ENCODE measurements at places on chromosomes 6 and 20.

DNA sequence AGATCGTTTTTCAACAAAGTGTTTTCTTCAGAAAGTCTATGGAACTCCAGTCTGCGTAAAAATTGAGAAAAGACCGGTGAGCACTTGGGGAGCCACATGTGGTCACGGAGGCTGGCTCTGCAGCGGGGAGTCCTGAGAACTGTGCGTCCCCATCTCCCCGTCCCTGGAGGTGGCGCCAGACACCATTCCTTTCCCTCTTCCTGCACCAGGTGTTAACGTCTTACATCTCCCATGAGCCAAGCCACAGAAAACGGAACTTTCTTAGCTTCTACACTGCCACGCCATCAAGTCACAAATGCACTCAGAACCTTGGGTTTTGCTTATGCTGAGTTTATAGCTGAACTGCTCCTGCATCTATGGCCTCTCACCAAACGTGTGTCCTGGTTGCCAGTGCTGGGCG, 62.6 kb downstream of the GINS1 start:
- no peak for DNase-seq

DNA sequence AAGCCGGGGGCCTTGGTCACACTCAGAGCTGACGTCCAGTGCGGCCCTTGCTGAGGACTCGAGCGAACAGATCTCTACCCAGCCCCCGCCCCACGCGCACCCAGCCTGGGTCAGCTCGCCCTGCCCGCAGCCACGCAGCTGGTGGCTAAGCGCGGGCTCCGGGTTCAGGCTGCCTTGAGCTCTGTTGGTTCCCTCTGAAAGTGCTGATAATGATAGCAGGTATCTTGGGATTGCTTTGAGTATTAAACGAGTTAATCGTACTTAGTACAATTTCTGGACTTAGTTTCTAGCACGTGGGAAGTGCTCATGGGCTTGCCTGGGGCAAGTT, 88.1 kb upstream of the TGM3 start:
- no peak for DNase-seq

DNA sequence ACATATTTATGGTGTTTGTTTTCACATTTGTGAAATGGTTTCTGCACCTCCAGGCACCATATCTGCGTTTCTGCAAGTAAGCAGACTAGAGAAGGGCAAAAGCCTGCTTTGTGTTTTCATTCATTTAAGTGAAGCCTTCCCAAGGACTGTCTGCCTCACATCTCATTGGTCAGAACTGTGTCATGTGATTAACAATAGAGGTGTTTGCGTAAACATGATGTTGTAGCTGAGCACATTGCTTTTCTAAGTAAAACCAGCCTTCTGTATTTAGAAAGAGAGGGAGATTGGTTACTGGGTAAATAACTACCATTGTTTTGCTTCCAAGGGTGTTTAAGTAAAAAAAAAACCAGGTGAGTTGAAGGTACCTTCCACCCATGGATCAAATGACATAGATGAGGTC, 39.7 kb downstream of the SH3BGRL2 start:
- no peak for DNase-seq

GRCh38 chr20:1630186-1630585, 10.4 kb upstream of the SIRPB1 start:
- DNase-seq = no peak

DNA sequence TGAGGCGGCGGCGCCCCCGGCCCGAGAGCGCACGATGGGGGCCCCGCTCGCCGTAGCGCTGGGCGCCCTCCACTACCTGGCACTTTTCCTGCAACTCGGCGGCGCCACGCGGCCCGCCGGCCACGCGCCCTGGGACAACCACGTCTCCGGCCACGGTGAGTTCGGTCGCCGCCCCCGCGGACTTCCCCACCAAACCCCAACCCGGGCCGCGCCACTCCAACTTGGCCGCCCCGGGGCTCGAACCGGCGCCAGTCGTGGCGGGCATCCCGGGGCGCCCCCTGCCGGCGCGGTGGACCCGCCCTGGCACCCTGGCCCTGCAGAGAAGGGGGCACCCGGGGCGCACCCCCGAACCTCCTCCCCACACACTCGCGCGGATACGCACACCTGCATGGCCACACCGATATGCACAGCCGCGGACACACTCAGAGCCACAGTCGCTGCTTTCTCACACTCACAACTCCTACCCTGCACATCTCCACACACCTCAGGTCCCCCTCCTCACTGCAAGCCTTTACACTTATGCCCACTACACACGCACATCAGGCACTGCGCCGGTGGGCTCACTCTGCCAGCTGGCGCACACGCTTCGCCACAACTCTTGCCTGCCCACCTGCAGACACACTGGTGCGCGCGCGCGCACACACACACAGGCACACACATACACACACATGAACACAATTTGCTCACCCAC, 535 bp downstream of the VSTM2L start:
- no peak for DNase-seq

DNA sequence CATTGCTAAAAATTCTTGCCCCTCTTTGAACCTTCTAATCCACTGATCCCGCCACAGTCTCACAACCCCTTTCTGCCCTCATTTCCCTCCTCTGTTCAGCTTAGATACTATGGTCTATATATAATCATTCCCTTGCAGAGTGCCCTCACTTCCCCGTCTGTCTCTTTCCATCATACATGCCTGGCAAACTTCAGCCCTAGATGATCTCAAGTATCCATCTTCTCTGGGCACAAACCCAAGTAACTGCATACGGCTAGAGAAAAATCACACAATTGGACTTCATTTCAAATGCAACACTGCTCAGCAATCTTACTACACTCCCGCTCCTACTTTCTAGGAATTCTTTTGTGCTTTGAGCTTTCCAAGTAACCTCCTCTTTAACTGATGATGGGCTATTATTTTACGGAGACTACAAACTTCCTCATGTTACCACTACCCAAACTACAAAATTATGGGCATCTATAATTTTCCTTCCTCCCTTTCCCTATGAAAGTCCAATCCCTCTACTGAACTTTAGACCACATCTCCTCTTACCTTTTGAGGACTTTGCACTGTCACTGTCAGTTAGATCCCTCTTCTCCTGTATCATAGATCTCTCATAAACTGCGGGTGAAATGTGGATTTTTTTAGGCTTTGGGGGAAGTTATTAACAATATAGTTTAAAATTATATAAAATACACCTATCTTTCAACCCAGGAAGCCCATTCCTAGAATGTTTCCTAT, 135.6 kb downstream of the BTBD9 start:
- DNase-seq = no peak

Measured in esophagus squamous epithelium (tissue), 5 donors.